Breast epithelium (tissue), 4 donors: ENCODE measurements at places on chromosomes 6 and 20.

GRCh38 chr6:170297576-170298330 is 6.9 kb upstream of the DLL1 start:
- H3K27me3 ChIP-seq: peaks cover 30% of the 10 kb centered on the region
- H3K27ac ChIP-seq: no peak overlapping the region
- H3K4me1 ChIP-seq: peaks cover 8% of the 10 kb centered on the region
- H3K4me3 ChIP-seq: no peak overlapping the region

- no peak overlapping the region for H3K27ac ChIP-seq
- no peak overlapping the region for H3K4me3 ChIP-seq
- no peaks in the 10 kb centered on the region for H3K27me3 ChIP-seq
- DNase-seq: no peak
- no peaks in the 10 kb centered on the region for H3K4me1 ChIP-seq
- H3K36me3 ChIP-seq: no peaks in the 10 kb centered on the region
Observed at GRCh38 chr6:159398633-159399032, 229.4 kb downstream of the FNDC1 start.

DNA sequence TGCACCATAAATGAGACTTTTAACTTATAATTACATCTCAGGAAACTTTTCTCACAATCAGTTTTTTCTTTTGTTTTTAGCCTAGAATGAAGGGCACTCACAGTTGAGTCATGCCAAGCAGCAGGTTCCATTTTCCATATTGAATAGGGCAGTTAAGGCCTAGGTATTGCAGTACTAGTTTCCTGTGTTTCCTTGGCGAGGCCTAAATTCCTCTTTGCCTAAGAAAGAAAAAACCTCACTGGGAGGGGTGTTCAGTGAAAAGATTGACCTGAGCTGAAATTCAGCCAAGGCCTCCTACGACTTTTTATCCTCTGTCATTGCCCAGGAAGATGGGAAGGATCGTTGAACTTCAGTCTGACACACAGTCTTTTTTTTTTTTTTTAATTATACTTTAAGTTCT is 85.5 kb downstream of the IMPG1 start:
- H3K36me3 ChIP-seq: no peaks in the 10 kb centered on the region
- H3K4me3 ChIP-seq: no peak overlapping the region
- no peak for DNase-seq
- H3K4me1 ChIP-seq: no peaks in the 10 kb centered on the region

DNA sequence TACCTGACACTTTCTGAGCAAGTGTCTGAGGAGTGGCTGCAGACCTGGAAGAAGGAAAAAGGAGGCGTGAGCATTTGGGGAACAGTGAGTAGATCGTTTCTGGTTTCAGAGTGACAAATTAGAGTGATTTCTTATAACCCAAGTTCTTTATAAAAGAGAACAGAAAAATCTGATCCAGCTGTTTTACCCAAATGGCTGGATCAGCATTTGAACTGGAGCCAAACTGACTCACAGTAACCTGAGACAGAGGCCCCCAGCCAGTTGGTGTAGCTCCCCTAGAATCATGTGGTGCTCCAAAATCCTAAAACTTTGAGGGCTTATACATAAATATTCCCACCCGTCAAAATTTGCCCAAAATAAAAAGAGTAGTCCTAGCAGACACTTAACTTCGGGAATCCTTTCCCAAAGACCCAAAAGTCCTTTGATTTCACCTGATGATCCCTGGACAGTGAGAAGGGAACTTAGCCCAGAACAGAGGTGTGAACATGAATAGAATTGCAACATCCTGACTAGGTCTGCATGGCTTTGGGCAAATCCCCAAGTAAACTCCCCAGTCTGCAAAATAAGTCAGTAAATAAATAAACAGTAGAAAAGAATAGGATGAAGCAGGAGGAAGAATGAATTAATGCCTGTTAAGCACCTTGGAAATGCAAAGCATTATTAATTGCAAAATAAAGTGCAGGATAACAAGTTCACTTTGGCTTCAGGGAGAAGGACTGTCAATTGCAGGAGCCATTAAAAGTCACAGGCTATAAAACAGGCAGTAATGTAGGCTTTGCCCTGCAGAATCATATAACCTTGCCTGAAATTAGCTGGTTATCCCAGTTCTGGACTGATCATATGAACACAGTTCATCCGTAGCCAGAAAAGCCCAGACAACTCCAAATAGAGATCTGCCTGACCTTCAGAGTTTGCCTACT is 262.0 kb upstream of the JARID2 start:
- DNase-seq: no peak
- no peak overlapping the region for H3K4me3 ChIP-seq
- H3K36me3 ChIP-seq: no peaks in the 10 kb centered on the region
